Fibroblast of skin of back (primary cell): ENCODE measurements at places on chromosomes 4 and X.

- DNase-seq: no peak
Observed at GRCh38 chr4:182531555-182532162, 288.5 kb downstream of the TENM3 start.

- DNase-seq: no peak
Observed at GRCh38 chr4:11611868-11612267, 183.2 kb upstream of the HS3ST1 start.

- DNase-seq: no peak
Observed at GRCh38 chrX:55033429-55033828, 2.7 kb upstream of the ALAS2 start.

GRCh38 chr4:94500685-94501084 lies 48.9 kb downstream of the PDLIM5 start:
- DNase-seq: peak; percentile 33

GRCh38 chrX:12956704-12957534 lies 18.0 kb upstream of the TMSB4X start:
- peak; percentile 77 for DNase-seq

DNA sequence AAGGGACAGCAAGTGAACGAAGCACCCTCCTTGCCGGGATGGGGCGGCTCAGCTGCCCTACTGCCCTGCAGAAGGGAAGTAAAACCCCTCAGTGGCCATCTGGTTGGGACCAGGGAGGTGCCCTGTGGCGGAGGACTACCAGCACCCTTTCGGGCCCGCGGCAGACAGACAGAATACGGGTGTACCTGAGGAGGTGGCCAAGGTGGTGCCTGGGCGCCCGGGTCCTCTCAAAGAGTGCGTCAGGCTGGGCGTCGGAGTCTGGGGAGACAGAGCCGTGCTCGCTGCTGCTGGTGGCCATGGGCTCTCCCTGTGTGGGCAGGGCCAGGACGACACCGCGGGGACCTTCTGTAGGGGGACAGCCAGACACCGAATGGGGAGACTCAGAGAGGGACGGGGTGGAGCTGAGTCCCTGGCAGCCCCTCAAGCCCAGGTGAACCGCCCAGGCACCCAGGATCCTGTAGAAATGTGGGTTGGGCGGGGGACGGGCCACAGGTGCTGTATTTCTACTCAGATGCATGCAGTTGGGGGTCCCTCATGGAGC lies 29.7 kb downstream of the PDHA1 start:
- DNase-seq: no peak

DNA sequence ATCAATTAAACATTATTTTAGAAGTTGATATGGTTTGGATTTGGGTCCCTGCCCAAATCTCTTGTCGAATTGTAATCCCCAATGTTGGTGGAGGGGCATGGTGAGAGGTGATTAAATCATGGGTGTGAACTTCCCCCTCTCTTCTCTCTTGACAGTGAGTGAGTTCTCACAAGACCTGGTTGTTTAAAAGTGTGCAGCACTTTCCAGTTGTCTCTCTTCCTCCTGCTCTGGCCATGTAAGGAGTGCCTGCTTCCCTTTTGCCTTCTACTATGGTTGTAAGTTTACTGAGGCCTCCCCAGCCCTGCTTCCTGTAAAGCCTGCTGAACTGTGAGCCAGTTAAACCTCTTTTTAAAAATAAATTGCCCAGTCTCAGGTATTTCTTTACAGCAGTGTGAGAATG lies 141.4 kb downstream of the GALNTL6 start:
- no peak for DNase-seq

- DNase-seq: no peak
Observed at GRCh38 chrX:45133465-45133864, 67.2 kb downstream of the DIPK2B start.

DNA sequence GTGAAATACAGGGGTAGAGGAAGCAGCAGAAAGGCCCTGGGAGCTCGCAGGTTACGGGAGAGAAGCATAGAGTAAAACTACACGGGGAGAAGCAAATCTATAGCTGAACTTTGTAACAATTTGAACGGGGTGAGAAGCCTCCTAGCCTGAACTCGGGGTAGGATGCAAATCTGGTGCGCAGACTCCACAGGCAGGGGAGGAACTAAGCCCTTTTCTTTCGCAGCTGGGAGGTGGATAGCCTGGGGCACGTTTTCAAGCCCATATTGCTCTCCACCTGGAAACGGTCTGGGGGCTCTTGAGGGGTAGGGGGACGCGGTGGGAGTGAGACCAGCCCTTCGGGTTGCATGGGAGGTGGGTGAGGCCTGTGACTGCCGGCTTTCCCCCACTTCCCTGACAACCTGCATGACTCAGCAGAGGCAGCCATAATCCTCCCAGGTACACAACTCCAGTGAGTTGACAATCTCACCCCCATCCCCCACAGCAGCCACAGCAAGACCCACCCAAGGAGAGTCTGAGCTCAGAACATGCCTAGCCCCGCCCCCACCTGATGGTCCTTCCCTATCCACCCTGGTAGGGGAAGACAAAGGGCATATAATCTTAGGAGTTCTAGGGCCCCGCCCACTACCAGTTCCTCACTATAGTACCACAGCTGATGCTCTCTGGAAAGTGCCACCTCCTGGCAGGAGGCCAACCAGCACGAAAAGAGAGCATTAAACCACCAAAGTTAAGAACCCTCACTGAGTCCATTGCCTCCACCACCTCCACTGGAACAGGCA lies 29.9 kb downstream of the SOWAHB start:
- no peak for DNase-seq

DNA sequence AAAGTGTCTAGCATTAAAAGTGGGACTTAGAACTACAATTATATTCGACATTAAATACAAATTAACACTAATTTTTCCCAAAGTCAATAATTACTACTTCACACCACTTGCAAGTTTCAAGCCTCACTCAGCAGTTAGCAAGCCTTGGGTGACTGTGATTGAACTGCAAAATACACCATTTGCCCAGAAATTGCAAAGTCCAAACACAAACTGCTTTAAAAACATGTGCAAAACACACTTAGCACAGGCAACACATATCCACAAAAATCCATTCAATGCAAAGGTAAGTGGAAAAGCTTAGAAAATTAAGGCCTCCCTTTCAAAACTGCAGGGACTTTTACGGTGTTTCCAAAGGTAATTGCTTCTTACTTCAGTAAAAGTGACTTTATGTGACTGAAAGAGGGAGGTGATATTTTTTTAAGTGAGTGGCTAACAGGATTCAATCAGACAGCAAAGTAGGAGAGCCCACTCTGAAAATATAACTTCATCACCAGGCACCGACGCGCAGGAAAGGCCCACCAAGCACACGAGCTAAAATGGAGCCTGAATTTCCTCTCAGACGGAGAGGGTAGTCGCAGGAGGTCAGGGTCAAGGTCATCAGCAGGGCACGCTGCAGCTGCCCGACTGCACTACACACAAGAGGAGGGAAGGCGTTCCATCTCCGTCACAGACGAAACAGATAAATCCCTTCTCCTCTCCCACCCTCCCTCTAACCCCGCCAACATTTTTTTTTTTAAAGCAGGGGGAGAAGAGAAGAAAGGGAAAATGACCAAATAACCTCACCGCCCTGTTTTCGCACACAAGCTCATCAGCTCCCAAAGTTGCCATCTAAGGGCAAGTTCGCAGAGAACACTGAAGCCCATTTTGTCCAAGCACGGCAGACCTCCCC lies 3.1 kb downstream of the ZNF827 start:
- DNase-seq: peak; percentile 42

DNA sequence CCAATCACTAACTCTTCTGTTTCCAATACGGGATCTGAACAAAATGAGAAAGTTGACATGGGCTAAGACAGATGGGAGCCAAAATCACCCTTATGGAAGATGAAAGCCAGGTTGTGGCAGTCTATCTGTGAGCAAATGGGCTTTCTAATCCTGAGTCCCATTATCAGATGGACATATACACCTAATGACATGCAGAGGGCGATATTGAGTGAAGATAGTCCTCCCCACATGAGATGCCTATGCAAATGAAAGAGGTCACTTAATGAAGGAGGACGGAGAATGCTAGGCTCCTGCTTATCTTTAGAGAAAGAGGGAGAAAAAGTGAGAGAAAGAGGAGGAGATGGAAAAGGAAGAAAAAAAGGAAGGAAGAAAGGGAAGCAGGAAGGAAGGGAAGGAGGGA lies 547.5 kb downstream of the NLGN4X start:
- DNase-seq: peak; percentile 34

- no peak for DNase-seq
Observed at GRCh38 chr4:51958199-51958968, 61.8 kb downstream of the LRRC66 start.

DNA sequence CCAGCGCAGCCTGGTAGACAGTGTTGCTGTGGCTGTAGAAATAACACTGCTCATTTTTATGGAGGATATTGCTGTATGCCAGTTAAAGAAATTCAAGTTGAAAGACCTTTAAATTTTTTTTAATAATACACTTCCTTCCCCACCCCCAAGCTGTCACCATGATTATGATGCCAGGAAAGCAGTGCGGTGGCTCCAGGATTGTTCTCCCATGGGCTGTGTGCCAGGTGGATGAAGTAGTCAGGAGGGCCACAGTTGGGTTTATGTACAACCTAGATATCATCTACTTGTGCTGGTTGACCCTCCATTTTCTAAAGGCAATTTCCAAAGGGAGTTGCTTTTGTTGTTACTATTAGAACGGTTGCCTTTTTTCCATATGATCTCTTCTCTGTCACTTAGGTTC lies 136.6 kb downstream of the AFF1 start:
- no peak for DNase-seq

- no peak for DNase-seq
Observed at GRCh38 chr4:173038192-173038896, 130.3 kb upstream of the GALNT7 start.

- DNase-seq: no peak
Observed at GRCh38 chrX:131894995-131895394, 128.1 kb upstream of the STK26 start.

- DNase-seq: peak; percentile 53
Observed at GRCh38 chrX:50877310-50877709, 33.2 kb upstream of the BMP15 start.

DNA sequence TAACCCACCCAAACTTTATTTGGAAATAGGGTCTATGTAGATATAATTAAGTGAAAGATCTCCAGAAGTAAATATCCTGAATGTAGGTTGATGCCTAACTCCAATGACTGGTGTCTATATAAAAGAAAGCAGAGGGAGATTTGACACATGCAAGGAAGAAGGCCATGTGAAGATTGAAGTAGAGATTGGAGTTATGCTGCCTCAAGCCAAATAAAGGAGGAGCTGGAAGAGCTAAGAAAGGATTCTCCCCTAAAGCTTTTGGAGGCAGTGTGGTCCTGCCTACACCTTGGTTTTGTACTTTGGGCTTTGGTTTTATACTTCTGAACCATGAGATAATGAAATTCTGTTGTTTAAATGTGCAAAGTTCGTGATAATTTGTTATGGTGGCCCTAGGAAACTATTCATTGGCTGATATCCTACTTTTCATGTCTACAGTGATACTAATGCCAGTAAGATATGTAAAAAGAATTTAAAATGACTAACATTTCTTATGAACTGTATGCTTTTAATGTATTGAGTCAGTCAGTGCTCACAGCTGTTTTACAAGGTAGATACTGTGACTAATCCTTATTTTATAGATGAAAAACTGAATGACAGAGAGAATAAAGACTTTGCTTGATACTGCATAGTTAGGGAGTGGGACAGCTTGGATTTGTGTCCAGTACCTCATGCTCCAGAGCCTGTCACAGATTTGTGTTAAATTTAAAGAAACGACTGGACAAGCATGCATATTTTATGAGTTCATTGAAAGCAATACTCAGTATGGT lies 5.9 kb upstream of the RAB40AL start:
- peak; percentile 5 for DNase-seq

- peak; percentile 17 for DNase-seq
Observed at GRCh38 chrX:68375803-68376202, 57.5 kb downstream of the OPHN1 start.

GRCh38 chrX:70433848-70434351 lies 10.7 kb upstream of the DLG3 start:
- peak; percentile 36 for DNase-seq

DNA sequence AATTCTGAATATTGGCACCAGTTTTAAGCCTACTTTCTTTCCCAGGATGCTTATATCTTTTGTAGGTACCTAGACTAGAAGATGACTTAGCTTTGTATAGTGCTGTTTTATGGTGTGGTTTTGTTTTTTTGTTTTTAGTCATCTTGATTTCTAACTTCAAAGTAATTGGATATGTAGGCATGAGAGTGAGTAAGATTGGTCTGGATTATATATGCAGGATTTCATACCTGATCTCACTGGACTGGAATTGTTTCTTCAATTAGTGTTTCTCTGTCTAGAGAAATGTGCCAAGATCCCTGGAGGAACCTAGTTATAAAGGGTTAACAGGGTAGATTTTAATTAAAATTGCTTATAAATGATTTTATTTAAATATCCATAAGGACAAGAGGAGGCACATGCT lies 23.1 kb downstream of the NAP1L5 start:
- DNase-seq: peak; percentile 34

DNA sequence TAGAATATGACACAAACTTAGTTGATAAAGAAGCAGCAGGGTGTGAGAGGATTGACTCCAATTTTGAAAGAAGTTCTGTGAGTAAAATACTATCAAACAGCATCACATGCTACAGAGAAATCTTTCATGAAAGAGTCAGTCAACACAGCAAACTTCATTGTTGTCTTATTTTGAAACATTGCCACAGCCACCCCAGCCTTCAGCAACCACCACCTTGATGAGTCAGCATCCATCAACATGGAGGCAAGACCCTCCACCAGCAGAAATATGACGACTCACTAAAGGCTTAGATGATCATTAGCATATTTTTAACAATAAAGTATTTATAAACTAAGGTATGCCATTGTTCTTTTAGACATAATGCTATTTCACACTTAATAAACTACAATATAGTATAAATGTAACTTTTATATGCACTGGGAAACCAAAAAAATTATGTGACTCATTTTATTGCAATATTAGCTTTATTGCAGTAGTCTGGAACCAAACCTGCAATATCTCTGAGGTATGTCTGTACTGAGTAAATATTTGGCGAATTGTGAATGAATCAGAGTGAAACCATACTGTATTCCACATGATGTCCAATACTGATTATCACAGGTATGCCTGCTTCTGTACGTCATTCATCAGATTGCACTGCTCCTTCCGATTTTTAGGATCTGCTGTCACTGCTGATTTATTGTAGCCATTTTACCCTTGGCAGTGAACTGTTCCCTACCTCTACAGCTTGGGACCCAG lies 11.6 kb downstream of the FRMPD4 start:
- no peak for DNase-seq

GRCh38 chr4:79147251-79147650 lies 178.6 kb downstream of the NAA11 start:
- DNase-seq: peak; percentile 57

DNA sequence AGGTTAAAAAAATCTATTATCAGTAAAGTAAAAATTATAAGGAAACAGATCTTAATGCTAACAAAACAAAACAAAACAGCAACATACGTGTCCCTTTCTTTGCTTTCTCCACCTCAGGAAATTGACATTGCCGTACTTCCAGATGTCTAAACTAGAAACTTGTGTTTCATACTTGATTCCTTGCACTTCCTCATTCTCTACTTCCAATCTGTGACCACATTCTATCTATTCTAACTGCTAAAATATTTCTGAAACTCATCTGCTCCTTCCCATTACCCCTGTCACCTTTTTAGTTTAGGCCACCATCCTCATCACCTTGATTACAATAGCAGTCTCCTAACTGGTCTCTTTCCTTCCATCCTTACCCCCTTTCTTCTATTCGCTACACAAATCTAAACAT lies 22.5 kb upstream of the RPA4 start:
- DNase-seq: no peak

- no peak for DNase-seq
Observed at GRCh38 chrX:140713174-140713539, 3.6 kb downstream of the LINC00632 start.
